ENCODE measurements at places on chromosomes 1 and 21.

- no peak for DNase-seq
Observed at GRCh38 chr1:200231787-200232231, 178.0 kb downstream of the ZNF281 start.

DNA sequence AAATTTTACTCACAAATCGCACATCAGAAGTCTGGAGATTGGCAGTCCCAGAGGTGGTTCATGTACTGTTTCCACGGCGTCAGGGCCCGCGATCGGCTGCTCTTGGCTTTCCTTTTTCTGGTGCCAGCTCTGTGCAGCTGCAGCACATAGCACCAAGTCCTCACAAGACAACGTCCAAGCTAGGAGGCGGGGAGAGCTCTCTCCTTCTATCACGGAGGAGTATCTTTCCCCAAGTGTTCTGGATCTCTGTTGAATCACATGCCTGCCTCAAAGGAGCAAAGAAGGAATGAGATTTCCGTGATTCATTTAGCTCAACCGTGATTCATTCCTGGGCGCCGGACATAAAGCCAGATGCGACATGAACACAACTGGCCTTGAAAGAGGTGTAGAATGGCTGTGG, 25.5 kb downstream of the MT1HL1 start:
- no peak for DNase-seq

DNA sequence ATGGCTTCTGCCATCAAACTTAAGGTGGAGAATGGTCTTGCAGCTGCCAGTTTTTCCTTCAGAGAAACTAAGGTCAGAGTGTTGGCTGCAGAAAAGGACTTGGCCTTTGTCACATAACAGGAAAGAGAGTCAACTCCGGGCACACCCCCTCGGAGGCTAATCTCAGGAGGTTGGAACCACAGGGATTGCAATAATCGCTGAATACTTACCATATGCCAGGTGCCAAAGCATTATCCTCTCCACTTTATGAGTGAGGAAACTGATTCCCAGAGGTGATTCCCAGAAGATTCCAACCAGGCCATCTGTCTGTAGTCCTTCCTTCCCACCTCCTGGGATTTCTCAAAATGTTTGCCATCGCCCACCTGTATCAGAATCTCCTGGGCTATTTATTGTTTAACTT, 54.0 kb downstream of the LACTBL1 start:
- DNase-seq: no peak

DNA sequence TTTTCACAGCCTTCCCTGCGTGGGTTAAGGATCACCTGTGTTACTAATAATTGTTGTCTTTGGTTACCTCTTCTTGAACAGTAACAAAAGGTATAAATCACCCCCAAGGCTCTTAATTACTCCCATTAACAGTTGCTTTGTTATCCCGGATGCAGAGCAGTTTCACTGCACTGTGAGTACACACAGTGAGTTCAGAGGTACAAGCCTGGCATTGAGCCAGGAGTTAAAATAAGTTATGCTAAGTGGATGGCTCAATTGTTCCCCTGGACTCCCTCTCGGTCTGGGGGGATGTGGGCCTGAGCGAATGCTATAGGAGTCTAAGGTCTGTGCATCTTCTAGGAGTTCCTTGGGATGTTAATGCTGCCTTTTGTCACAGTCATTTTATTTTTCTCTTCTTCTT, 258.3 kb downstream of the ATG4C start:
- no peak for DNase-seq

- DNase-seq: no peak
Observed at GRCh38 chr1:160777486-160778089, 18.4 kb upstream of the LY9 start.

DNA sequence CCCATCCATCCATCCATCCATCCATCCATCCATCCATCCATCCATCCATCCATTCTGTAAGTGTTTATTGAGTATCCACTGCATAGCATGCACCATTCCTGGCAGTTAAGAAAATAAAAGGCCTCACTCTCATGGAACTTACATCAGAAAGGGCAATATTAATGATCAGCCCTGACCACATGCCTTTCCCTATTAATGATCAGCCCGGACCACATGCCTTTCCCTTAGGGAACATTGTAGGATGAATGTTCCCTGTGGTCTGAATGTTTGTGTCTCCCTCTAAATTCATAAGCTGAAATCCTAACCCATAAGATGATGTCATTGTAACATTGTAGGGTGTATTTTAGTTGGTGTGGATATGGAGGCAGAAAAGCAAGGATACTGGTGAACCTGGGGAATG, 365.8 kb downstream of the KIF26B start:
- DNase-seq: no peak

GRCh38 chr1:110163591-110163990, 13.3 kb downstream of the SLC6A17 start:
- DNase-seq: no peak

GRCh38 chr1:21879928-21880618, 57.0 kb downstream of the HSPG2 start:
- no peak for DNase-seq

DNA sequence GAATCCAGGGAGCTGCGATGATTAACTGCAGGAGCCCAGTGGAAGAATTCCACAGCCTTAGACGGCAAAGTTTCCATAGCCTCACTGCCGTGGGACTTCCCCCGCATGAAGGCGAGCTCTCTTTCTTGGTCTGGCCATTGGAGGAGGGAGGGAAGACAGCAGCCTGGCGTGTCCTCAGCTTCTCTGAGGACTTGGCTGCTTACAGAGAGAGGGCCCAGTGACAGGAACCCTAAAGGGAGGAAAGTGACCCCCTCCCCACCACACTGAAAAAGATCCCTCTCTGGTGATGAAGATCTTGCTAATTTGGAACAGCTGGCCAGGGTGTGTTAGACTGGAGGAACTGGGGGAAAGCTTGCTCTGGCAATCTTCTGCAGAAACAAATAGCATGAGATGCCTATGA, 41.0 kb downstream of the ATP2B4 start:
- DNase-seq: no peak

DNA sequence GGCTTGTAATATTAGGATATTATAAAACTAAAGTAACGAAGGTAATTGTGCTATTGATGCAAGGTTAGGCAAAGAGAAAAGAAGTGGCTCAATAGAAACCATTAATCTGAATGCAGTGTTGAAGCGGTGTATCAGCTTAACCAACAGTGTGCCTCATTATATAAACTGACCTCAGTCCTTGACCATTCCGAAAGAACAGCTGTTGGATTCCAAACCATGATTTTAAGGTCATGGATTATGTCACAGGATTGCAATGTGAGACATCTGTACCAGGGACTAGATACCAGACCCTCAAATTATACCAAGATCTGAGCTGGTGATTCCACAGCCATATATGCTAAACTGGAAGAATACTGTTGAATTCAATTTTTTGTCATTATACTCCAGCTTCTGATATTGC, 134.2 kb upstream of the HP1BP3 start:
- no peak for DNase-seq

- no peak for DNase-seq
Observed at GRCh38 chr1:37471345-37472231, 2.8 kb upstream of the ZC3H12A start.

DNA sequence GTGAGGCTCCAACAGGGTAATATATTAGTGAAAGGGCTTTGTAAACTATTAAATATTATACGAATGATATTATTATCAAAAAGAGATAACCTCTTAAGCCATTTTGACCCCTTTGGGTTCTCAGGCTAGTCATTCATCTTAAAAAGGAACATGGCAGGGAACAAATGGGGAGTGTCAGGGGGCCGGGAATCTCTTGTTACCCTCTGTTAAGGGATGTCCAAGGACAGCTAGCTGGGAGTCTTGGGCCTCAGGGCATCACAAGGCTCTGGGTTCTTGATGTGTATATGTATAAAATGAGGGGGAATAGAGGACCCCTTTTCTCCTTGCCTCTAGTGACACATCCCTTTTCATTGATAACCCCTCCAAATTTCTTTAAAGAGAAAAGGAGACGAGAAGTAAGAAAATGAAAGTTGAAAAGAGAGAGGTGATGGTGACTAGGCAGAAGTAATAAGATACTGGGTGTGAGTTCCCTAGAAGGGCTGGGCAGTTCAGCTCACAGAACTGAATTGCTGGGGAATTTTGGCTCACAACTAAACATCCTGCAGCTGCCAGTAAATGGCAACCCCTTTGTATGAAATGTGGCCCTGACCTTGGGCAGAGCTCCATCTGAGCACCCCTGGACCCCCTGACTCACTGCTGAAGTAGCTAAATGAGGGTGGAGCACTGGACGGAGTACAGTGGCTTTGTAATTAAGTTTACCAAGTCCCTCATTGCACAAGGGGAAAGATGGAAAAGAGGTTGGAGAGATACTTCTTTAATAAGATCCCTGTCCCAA, 20.0 kb upstream of the ZNF326 start:
- DNase-seq: no peak

- no peak for DNase-seq
Observed at GRCh38 chr1:59438058-59438560, 141.2 kb downstream of the FGGY start.

- DNase-seq: no peak
Observed at GRCh38 chr1:205827623-205828022, 14.6 kb upstream of the SLC41A1 start.

- DNase-seq: no peak
Observed at GRCh38 chr1:4611563-4612341, 42.7 kb upstream of the AJAP1 start.

- no peak for DNase-seq
Observed at GRCh38 chr1:43058545-43059360, 100.1 kb upstream of the SLC2A1 start.

DNA sequence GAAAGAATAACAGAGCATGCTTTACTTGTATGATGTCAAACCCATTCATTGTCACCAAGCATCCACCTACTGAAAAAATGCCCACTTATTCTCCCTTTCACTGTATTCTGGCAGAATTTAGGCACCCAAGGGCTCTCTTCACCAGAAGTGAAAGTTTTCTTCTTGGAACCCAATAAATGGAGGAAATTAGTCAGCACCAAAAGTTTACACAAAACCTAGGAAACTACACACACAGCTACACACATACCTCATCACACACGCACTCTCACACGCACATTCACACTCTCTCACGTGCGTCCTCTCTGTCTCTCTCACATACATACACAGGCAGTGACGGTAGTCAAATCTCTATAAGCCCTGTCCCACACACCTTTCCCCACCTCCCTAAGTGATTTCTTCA, 37.6 kb downstream of the MCOLN2 start:
- no peak for DNase-seq

- DNase-seq: no peak
Observed at GRCh38 chr1:33370301-33370700, 49.4 kb upstream of the A3GALT2 start.

GRCh38 chr1:44822981-44823451, 14.7 kb downstream of the BTBD19 start:
- DNase-seq: no peak

- no peak for DNase-seq
Observed at GRCh38 chr1:43703836-43704235, 3.5 kb upstream of the ST3GAL3 start.

DNA sequence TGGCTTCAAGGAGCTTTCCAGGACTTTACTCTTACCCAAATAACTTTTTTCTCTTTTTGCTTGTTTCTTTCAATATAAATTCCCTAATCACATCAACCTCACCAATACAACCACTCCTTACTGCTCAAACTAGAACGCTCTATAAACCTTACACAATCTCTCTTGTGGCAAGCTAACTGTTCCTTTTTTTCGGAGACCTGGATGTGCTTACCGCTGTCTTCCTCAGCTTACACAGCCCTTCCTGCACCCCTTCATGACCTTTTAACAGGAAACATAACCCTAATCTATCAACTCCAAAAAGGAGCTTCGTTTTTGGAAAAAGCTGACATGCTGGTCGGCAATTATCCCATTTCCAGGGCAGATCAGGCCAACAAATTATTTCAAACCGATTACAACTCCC, 24.1 kb upstream of the SLC2A5 start:
- DNase-seq: no peak

- DNase-seq: no peak
Observed at GRCh38 chr21:45454060-45454925, 49.3 kb downstream of the COL18A1 start.

- no peak for DNase-seq
Observed at GRCh38 chr1:167117225-167117624, 23.4 kb downstream of the STYXL2 start.

- no peak for DNase-seq
Observed at GRCh38 chr1:235557495-235557894, 53.2 kb upstream of the B3GALNT2 start.

DNA sequence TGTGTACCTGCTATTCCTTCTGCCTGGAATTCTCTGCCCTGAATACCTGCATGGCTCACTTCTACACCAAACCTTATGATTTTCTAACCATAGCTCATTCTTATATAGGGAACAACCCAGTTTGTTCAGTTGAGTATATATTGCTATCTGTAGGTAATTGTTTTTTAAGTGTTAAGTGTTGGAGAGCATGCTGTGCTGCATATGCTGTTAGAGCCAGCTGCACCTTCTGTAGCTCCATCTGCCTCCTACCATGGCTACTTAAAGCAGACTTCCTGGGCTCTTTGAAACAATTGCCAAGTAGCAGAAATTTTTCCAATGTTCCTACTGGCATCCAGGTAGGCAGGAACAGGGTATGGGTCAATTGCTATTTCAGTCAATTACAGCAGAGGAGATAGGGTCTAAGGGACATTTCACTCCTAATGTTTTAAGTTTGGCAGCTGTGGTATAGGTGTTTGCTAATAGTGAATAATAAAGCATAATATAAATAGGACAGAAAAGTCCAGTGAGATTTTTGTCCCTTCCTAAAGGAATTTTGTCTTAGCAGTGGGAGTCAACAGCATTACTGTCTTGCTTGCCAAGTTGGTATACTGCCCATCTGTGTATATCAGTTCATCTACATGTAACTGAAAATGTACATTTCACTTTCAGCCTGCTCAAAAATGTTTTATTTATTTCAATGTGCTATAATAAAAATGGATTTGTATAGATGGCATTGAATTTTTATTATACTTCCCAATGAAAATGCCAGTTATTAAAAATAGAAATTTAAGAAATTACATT, 34.0 kb upstream of the C1orf115 start:
- DNase-seq: no peak

DNA sequence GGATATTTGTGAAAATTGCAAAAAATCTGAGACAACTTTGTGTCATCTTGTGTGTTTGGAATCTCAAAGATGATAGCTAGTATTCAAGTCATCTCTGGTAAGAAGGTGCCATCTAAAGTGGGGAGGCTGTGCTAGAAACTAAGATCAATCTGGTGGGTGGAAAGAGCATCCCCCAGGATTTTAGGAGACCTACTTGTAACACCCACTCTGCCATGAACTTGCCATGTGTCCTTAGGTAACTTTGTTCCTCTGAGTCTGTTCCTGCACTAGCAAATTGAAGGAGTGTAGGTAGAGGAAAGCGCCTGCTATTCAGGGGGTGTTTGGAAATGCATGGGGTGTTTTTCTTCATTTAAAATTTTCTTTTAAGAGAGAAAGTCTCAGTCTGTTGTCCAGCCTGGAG, 24.4 kb downstream of the LGR6 start:
- DNase-seq: no peak

DNA sequence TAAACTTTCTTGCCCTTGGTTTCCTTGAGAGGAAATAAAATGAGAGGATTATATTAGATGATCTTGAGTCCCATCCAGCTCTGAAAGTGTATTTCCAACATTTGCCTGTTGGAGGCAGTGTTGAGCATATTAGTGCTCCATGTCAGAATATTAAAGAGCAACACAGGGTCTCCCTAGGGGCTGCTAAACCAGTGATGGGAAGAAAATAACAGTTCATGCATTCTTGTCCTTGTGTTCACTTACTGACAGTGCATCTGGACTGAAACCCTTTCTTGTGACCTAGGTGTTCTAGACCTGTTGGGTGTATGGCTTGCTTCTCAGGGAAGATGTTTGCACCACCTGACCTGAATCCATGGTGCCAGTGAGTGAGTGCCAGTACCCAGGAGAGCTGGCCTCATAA, 124.7 kb upstream of the KIAA0040 start:
- DNase-seq: no peak

GRCh38 chr1:214514032-214514818, 37.2 kb downstream of the PTPN14 start:
- DNase-seq: no peak

GRCh38 chr1:117798550-117798949, 130.9 kb downstream of the GDAP2 start:
- no peak for DNase-seq

Data from H1 (cell line).